ENCODE measurements at places on chromosomes 1 and 21. TPM values are rescaled to one million over a fixed set of nuclear protein-coding genes. Genes with fewer than 3 reads are reported as not detected.

- no peak for DNase-seq
These were observed 19.1 kb upstream of the SLC5A9 start for GRCh38 chr1:48203287-48203900.

DNA sequence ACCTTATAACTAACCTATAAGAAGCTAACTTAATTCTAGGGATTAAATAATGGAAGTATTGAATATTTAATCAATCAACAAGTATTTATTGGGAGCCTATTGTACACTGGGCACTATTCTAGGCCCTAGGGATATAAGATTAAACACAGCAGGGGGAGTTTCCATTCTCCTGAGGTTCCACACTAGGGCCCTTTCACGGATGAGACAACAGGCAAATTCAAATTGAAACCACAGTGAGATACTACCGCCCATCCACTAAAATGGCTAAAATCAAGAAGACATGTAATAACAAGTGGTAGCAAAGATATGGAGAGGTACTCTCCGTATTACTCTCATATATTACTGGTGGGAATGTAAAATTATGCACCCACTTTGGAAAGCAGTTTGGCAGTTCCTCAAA lies 674.4 kb downstream of the KIF26B start:
- no peak for DNase-seq

HSF2BP gene
- 1.6 TPM for total RNA-seq

DNA sequence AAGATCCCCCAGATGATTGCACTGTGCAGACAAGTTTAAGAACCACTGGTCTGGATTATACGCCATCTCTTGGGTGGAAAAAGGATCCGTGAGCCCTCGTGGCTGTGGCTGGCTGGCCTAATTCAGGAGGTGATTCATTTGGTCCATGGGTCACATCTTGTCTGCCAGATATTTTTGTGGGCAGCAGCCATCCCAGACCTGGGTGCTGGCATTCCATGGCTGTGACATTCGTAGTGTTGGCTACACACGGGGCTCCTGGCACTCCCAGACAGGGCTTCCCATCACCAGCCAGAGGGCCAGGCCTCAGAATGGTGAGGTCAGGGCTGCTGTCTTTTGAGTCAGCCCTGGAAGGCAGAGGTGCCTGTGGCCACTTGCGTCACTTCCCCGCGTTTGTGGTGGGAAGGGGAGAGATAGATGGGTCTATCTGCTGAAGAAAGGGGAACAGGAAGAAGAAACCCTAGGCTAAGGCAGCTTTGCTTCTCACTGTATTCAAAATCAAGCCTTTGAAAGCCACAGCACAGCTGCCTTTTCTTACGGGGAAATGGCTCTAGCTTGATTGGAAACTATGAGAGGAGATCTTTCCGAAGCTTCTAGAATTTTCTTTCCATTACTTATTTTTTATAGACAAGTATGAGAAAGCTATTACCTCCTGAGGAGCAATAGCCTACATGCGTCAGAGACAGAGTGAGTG lies 32.4 kb downstream of the EIF2D start:
- DNase-seq, result peak; percentile 96

- no peak for DNase-seq
These were observed 2.1 kb upstream of the EFNA1 start for GRCh38 chr1:155125511-155125945.

- DNase-seq, result no peak
These were observed 112.3 kb downstream of the AK5 start for GRCh38 chr1:77394166-77394565.

- no peak for DNase-seq
These were observed 192.1 kb downstream of the SETD4 start for GRCh38 chr21:35868005-35868868.

DNA sequence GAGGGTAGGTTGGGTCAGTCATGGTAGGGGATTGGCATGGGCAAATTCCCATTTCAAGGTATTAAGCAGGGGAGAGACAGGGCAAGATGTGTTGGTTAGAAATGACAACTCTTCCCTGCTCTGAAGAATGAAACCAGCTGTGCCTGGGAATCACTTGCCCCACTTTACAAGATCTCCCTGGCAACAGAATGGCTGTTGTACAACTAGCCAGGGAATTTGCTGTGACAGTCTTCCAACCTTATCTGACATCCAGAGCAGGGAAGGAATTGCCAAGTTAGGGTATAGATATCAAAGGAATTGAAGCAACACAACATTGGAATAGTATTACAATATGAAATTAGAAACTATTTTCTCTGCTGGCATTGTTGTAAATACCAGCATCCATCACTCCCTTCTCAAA lies 154.7 kb downstream of the CACNA1E start:
- DNase-seq, result no peak

DNA sequence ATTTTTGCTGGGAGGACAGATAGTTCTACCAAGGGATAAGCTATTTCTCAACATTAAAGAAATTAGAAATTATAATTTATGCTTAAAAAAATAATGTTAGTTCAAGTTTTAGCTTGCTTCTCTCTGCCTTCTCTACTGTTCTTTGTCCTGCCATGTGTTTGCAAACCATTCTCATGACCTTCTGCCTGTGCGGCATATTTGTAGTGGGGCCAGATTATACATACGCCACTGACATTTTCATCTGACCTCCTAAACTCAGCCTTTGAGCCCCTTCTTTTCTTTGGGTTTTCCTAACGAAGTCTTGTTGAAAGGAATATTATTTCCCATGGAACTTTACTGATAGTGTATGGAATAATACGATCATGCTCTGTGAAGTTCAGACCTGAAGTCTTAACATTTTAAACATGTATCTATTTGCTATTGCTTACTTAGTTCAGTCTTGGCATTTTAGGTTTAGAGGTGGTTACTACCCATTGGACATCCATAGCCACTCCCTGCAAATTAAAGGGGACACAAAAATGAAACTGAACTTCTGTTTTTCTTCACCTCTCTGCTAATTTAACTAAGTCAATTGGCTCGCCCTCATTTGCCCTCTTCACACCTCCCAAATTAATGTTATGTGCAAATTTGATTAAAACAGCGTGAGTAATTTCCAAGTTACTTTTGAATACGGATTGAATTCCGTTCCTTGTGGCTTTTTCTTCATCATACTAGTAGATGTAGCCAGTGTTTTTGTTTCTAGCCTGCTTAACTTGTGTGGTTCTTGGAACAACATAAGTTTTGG lies 15.6 kb downstream of the LRRC8D start:
- DNase-seq, result no peak

All from activated CD4-positive, alpha-beta T cell treated with anti-CD3 and anti-CD28 coated beads for 36 hours (primary cell).